ENCODE measurements at places on chromosomes 4 and X.

DNA sequence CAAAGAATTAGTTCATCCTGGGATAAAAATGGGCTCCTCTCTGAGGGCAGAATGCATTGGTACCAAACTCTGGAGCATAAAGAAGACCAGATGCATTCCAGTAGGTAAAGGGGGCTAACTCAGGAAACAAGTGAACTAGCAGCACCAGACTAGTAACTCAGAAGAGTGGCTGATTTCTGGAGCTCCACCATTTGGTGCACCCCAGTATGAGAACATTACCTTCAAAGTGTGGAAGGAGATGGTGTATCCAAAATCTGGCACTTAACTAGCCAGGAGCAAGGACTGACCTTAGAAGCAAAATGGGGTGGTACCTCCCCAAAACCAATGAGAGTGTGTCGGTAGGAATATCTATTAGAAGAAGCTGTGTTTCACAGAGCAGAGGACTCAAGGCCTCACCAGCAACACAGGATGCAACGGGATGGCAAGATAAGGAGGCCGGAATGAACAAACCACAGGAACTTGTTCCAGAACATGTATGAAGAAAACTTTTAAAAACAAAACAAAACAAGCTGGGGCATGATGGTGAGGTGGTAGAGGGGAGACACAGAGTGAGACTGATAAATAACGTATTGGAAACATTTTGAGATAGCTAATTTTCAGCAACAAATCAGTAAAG is 142.3 kb downstream of the INPP4B start:
- no peak for DNase-seq

DNA sequence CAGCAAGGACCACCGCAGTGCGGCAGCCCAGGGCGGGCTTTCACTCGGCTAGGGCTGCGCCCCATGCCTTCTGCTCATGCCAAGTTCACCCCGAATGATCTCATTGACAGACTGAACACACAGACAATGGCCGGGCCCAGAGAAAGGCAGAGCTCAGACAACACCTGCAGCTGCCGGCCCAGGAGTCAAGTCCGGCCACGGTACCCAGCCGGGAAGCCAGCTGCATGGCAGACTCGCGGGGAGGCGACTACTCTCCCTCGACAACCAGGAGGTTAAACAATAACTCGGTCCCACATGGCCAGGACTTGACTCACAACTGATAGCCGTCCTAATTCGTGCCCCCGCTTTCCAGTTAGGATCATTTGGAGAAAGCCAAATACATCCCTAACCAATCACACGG is 50.4 kb downstream of the ABLIM2 start:
- no peak for DNase-seq

- no peak for DNase-seq
Measured at GRCh38 chr4:39025552-39026085, 6.6 kb downstream of the TMEM156 start.

DNA sequence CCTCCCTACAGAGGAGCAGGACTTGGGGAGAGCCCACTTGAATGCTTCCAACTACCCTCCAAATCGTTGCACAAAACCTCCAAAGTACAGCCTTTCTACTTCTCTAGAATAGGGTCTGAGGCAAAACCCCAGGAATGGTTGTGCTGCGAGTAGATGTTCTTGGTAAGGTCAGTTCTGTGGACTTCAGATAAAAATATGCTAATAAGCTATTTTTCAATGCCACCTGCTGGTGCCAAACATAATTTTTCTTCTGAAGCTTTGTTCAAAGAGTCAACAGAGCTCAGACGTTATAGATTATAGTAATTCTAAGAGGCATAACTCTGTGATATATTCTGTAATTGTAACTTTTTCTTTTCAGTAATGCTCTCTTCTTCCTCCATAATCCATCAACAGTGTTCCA is 425.7 kb downstream of the GPAT3 start:
- DNase-seq = no peak

DNA sequence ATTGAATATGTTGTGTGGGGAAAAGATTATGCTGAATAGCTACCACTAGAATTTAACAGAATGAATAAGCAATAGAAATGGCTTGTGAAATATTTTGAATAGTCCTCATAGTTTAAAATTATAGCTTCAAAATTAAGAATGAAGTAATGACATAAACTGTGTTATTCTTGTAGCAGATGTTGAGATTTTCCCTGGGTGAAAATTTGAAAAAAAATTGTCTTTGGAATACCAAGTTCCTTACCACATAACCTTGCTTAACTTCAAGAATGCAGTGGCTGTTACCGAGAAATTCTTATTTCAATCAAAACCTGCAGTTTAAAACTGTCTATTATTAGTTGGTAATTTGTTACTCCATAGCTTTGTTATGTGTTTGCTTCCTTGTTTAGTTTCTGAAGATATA is 1268.6 kb downstream of the RAPGEF2 start:
- DNase-seq = no peak
